Cardiac septum (tissue), 1 donor: ENCODE measurements at places on chromosomes 1 and 21. TPM values are rescaled to one million over a fixed set of nuclear protein-coding genes. Genes with fewer than 3 reads are reported as not detected.

The RGL1 gene
- 19.6 TPM for total RNA-seq

The ZNF695 gene
- total RNA-seq = not detected

The PLA2G2A gene
- total RNA-seq = 59.6 TPM

The S100A8 gene
- 71.3 TPM for total RNA-seq

The PHLDA3 gene
- total RNA-seq = 44.6 TPM

The NHLH1 gene
- not detected for total RNA-seq

DNA sequence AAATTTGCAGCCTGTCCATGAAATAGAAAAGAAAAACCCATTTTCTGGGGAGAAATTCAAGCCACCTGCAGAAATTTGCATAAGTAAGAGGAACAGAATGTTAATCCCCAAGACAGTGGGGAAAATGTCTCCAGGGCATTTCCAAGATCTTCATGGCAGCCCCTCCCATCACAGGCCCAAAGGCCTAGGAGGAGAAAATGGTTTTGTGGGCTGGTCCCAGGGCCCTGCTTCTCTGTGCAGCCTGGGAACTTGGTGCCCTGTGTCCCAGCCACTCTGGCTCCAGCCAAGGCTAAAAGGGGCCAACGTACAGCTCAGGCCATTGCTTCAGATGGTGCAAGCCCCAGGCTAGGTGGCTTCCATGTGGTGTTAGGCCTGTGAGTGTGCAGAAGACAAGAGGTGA is 155.6 kb downstream of the PRDM2 start:
- no peak for DNase-seq

DNA sequence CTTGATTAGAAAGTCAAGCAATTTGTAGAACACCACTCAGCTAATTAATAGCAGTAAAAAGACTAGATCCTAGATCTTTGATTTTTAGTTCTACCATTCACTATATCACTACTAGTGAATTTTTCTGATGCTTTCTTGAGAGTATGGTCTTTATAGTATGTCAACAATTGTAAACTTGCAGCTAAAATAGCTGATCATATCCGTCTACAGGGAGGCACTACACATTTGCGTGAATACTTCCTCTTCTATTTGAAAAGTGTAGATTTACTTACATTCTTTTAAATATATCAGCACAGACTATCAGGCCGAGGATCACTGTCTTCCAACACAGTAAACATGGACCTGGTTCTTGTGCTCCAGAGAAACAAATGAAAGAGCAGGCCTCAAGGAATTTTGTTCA is 18.6 kb upstream of the PTPRC start:
- no peak for DNase-seq

DNA sequence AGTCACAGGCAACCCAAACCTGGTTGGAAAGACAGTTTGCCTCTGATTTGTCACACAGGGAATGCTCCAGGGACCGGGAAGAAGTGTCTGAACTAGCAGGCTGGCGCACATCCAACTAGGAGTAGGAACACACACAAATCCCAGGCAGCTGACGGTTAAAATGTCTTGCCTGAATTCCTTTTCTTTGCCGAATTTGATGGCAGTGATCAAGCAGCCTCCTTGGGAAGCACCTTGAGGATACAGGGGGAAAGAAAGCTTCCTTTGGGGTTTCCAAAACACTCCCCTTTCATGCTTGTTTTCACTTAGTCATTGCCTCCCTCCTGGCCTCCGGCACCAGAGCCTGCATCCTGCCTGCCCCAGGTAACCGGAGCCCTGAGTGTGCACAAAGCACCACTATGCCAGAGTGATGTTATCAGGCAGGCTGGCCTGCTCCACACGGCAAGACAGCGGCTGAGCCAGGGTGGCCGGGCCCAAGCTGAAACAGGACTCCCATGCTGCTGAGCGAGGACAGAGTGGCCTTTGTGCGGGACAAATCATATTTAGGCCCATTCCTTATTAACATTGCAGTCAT is 193.8 kb downstream of the LMX1A start:
- no peak for DNase-seq

GRCh38 chr1:84929581-84929980 is 36.6 kb upstream of the LPAR3 start:
- no peak for DNase-seq

- no peak for DNase-seq
Observed at GRCh38 chr21:31616216-31616615, 43.3 kb upstream of the SOD1 start.

DNA sequence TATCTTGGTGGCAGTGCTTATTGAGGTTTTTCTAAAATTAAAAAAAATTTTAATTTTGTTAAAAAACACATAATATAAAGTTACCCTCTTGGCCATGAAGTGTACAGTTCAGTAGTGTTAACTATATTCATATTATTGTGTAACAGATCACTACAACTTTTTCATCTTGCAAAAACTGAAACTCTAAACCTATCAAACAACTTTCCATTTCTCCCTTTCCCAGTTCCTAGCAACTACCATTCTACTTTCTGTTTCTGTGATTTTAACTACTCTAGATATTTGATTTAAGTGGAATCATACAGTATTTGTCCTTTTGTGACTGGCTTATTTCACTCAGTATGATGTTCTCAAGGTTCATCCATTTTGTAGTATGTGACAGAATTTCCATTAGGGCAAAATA is 55.5 kb downstream of the SLAMF6 start:
- no peak for DNase-seq

DNA sequence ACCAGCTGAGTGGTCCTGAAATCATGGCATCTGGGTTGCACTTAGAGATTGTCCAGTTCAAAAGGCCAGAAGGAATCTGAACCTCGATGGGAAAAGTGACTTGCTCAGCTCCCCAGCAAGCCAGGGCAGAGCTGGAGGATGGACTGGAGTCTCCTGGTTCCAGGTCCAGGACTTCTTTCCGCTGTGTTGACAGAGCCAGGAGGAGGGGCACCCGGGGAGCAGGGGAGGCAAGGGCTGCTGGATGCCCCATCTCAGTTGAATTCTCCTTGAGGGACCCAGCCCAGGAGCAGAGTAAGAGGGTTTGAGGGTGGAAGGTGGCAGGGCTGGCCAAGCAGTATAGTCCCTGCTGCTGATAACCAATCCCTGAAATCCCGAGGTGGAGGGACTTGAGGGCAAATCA is 2.4 kb upstream of the ALPL start:
- DNase-seq = peak; percentile 44

- DNase-seq = no peak
Observed at GRCh38 chr1:247113094-247113497, 8.9 kb upstream of the ZNF669 start.

- DNase-seq = peak; percentile 31
Observed at GRCh38 chr21:41647806-41648561, 118.9 kb downstream of the RIPK4 start.

DNA sequence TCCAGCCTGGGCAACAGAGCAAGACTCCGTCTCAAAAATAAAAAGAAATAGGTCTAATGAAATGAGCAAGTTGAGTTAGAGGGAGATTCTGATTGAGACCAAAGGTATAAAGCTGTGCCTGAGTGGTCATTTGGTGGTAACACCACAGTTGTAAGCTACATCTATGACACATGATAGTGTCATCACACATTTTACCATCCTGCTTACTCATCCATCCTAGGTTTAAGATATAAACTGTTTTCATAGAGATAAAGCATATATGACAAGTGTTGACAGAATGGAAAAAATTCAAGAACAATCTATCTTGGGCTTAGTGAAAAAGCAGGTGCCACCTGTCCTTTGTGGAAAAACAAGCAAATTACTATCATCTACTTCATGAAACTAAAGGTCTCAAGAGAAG is 7.1 kb upstream of the CFAP141 start:
- no peak for DNase-seq

GRCh38 chr1:220430059-220430458 is 97.9 kb upstream of the MARK1 start:
- no peak for DNase-seq

- DNase-seq = no peak
Observed at GRCh38 chr1:1033009-1033587, 13.2 kb downstream of the AGRN start.

GRCh38 chr1:114369930-114370329 is 141.1 kb downstream of the TRIM33 start:
- DNase-seq = no peak

- DNase-seq = no peak
Observed at GRCh38 chr21:34037009-34037795, 36.2 kb upstream of the MRPS6 start.

- DNase-seq = no peak
Observed at GRCh38 chr1:93749894-93750301, 68.3 kb upstream of the BCAR3 start.

DNA sequence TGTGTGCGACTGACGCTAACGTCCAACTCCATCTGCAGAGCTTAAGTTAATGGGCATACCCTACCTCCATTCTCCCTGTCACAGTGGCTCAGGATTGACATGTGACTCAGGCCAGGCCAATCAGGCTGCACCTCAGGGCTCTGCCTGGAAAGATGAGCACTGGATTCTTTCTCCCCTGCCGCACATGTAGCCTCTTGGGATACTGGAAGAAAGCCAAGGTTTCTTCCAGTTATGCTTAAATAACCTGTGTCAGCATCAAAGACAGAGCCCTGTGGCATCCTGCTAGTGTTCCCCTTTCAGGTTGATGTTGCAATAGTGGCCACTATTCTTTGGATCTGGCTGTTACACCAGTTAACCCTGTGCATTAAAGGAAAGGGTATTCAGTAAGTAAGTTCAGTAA is 55.0 kb upstream of the SYT6 start:
- DNase-seq = no peak

DNA sequence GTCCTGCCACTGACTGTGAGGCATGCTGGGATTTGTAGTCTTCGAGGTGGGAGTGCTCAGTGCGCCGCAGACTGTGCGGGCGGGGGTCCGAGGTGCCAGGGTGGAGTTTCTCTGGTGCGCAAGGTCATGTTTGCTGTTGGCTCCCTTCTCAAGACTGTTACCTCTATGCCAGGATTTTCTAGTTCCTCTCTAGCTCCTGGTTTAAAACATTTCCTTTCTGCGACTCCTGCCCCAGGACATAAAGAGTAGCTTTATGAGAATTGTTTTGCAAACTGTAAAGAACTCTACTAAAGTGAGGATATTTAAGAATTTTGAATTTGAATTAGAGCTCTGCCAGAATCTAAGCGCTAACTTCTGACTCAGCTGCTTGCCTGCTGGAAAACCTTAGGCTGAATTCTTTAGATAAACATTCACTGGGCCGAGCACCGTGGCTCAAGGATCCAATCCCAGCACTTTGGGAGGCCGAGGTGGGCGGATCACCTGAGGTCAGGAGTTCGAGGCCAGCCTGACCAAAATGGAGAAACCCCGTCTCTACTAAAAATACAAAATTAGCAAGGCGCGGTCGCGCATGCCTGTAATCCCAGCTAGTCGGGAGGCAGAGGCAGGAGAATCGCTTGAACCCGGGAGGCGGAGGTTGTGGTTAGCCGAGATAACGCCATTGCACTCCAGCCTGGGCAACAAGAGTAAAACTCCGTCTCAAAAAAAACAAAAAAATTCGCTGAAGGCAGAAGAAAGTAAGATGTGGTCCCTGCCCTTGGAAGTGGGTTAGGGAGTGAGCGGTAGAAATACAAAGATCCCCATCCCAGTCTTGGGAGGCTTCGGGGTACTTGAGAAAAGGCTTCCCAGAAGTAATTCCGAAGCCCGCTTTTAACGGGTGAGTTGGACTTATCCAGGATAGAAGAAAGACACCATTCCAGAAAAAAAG is 992 bp upstream of the USP48 start:
- no peak for DNase-seq

- no peak for DNase-seq
Observed at GRCh38 chr21:40049931-40050290, 182.7 kb downstream of the PCP4 start.

- DNase-seq = no peak
Observed at GRCh38 chr1:4700801-4701200, 46.4 kb downstream of the AJAP1 start.

- no peak for DNase-seq
Observed at GRCh38 chr21:33495743-33496142, 4.2 kb upstream of the DNAJC28 start.

- no peak for DNase-seq
Observed at GRCh38 chr21:16589006-16589898, 859.5 kb downstream of the USP25 start.

DNA sequence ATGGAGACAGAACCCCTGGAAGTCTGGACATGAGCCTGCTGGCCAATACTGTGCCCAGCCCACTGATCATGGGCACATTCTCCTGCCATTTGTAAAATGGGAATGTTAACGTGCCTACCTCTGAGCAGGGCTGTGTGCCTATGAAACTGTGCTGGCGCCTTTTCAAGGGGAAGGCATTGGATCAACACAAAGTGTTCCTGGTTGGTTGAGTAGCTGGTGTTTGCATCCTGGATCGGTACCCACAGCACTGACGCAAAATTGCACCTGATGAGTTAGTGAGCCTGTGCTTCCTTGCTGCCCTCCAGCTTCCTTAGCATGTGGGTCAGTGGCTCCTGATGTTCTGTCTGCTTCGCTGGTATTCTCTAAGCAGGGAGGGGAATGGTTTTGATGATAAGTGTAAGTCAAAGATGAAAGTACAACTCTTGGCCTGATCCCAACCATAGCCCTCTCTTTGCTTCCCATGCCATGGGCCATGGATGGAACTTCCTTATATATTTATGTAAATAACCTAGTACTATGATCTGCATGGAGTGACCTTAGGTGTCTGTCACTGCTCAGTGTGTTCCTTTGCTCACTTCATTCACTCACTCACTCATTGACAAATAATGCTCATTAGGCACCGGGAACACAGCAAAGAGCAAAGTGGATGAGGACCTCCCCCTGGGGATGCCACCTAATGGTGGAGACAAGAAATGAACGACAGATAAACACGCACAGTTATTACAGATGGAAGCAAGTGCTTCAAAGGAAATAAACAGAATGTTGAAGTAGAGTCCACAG is 22.7 kb downstream of the MAB21L3 start:
- no peak for DNase-seq

DNA sequence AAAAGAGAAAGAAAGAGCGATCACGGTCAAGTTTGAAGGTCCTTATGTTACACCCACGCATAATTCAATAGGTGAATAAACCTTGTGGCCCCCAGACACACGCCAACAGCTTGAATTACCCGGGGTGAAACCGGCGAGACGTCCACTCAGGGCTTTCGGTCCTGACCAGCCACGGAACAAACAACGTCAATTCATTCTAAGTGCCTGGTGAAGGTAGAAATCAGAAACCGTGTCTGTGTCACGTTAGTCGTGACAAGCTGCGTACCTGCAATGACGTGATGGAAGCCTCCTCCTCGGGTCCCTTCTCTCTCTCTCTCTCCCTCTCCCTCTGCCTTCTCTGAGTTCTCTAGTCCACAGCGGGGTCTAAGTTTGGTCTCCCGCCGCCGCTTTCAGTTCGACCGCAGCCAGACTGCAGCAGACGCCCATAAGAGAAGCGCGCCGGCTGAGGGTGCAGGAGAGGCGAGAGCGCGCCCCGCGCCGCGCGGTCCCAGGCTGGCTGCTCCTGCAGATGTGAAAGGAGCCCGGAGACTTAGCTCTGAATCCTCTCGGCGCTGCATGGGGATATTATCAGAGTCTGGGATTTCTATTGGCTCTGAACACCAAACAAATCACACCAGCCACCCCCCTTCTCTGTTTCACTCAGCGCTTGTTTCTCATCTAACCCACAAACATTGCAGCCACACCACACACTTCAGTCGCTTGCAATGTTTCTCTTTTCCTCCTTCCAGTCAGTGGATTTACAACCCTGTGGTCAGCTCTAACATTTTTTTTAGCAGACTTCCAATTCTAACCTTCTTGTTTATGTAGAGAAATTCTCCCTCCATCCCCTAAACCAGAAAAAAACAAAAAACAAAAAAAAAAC is at the start of gene GREM2:
GREM2 (minus strand) TSS at position 537 of the 862 bp plus-strand sequence. CDS start 118,680 bp downstream, outside the sequence.
- no peak for DNase-seq

GRCh38 chr1:115099693-115100050 is 10.4 kb upstream of the TSPAN2 start:
- DNase-seq = no peak
